Astrocyte of the hippocampus (primary cell): ENCODE measurements at places on chromosomes 1 and 21.

GRCh38 chr1:104785575-104786187 lies 1036.0 kb downstream of the AMY1C start:
- DNase-seq = no peak

- no peak for DNase-seq
Observed at GRCh38 chr1:66271904-66272254, 262.1 kb upstream of the SGIP1 start.

DNA sequence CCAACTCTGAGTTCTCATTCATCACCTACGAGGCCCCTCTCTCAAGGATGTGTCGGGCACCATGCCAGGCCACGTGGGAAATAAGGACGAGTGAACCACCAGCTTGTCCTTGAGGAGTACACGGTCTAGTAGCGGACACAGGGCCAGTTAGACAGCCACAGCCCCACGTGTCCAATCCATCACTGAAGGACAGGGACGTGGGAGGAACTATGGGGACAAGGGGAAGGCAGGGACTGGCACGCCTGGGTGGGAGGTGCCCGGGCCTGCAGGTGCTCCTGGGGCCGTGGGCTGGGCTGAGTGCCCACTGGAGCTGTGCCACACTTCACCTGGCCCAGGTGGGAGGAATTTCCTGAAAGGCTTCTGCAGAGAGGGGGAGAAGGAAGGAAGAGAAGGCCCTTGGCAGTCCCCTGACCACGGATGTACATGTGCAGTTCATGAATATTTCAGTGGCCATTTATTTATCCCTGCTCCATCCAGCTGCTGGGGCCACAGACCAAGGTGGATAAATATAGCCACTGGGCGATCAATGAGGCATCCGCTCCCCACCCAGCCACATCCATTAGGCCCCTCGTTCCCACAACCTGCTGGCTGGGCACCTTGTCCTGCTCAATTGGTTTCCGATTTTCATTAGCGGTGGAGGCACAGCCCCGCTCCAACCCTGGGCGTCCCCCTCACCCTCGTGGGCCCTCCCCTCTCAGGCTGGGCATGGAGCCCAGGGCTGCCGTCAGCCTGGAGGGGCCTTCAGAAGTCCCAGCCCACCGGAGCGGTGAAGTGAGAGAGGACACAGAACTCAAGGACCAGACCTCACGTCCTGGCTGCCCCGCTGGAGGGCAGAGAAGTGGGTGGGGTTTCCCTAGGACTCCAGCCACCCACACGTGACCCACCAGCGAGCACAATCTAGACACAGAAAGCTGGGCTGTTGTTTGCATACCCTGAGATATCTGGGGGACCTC lies 59.5 kb downstream of the CASZ1 start:
- DNase-seq = no peak

DNA sequence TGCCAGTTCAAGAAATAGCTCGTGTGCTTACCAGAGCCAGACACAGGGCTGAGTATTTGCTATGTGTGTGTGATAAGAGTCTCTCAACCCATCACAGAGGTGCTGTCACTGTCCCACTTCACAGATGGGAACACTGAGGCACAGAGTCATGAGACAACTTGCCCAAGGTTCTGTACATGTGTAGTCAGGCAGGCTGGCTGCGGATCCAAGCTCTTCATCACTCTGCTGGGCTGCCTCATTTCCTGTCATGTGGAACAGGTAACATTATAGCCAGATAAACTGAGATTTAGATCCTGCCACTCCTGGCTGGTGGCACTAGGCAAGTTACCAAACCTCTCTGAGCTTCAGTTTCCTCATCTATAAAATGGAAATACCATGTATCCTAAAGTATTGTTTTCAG lies 77.8 kb downstream of the ITPKB start:
- DNase-seq = no peak

DNA sequence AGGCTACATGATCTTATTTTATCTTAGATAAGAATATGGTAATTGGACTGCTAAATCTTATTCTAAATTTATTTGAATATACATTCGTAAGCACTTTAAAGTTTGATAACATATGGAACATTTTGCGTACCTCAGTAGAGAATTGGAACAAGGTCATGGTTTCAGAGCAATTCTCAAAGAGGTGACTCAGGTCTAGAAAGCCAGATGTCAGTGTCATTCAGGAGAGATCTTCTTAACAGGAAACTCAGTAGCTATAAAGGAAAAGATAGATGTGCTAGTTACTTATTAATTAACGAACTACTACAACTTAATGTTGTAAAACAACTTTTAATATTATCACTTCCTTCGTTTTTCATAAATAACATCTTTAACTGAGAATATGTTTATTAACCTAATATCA lies 142.5 kb downstream of the USP25 start:
- no peak for DNase-seq

GRCh38 chr1:203796236-203796605 lies 798 bp downstream of the ZBED6 start:
- DNase-seq = peak; percentile 48

- no peak for DNase-seq
Observed at GRCh38 chr1:200248541-200248940, 161.3 kb downstream of the ZNF281 start.

DNA sequence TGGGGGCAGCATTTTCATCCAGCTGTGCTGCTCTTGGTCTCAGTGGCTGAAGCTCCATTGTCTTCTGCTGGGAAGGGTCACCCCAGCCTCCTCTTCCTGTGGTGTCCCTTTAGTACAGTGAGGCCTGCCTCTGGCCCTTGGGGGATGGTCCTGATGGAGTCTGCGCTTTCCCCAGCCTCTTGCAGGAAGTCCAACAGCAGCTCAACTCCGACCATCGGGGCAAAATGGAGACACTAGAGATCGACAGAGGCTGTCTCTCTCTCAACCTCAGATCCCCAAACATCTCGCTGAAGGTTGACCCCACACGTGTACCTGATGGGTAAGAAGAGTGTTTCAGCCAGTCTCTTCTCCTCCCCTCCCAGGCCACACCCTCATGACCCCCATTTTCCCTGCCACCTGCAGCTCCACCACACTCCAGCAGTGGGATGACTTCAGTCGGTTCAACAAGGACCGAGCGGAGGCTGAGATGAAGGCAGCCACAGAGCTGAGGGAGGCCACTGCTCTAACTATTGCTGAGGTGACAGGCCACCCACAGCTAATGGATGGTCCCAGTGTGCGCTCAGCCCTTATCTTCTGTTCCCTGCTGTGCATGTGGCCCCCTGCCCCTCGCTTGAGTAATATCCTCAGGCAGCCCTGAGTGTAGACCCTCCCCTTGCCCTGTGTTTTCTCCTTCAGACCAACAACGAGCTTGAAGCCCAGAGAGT lies 2.0 kb upstream of the ADPRS start:
- DNase-seq = no peak

DNA sequence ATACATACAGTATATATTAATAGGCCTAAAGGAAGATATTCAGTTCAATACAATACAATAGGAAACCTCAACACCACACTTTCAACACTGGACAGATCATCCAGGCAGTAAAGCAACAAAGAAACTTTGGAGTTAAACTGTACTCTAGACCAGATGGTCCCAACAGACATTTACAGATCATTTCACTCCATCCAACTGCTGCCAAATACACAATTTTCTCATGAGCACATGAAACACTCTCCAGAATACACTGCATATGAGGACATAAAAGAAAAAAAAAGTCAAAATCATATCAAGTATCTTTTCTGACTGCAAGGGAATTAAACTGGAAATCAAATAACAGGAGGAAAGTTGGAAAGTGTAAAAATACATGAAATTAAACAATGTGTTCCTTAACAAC lies 607.5 kb upstream of the BRINP3 start:
- DNase-seq = no peak

DNA sequence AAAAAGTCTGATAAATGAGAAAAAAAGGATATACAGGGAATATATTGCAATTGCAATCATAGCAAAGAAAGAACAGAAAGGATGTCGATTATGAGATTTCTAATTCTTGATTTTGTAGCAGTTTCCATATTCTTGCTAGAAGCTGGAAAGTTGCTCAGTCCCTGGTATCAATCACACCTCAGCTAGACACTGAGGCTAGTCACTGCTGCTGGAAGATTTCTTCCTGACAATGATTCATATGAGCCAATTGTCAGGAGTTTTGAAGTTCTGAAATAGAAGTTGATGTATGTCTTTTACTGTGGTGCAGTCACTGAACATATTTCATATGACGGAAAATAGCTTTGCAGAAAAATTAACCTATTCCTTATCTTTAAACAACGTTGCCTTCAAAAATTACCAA lies 208.4 kb upstream of the C1orf105 start:
- no peak for DNase-seq

DNA sequence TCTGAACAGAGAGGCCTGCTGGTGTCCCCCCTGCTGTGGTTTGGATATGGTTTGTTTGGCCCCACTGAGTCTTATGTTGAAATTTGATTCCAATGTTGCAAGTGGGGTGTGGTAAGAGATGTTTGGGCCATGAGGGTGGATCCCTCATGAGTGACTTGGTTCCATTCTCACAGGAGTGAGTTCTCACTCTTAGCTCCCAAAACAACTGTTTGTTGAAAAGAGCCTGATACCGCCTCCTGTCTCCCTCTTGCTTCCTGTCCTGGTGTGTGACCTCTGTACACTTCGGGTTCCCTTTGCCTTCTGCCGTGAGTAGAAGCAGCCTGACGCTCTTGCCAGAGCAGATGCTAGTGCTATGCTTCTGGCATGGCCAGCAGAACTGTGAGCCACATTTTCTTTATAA lies 60.5 kb downstream of the C21orf91 start:
- no peak for DNase-seq

DNA sequence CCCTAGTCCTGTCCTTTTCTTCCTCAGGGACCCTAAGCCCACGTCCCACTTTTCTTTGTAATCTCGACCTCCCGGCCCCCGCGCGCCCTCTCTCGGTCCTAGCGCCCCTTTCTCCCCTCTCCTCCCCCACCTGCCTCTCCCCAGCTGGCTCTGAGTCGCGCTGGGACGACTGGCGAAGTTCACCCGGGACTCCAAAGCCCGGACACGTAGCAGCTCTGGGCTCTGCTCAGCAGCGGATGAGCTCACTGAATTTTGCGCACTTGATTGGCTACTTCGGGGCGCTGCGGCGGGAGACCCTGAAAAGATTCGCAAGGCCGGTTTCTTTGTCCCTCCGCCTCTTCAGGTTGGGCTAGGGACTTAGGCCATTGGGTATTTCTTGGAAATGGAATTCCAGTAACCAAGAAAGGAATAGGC lies 16.3 kb upstream of the ACKR1 start:
- peak; percentile 65 for DNase-seq

DNA sequence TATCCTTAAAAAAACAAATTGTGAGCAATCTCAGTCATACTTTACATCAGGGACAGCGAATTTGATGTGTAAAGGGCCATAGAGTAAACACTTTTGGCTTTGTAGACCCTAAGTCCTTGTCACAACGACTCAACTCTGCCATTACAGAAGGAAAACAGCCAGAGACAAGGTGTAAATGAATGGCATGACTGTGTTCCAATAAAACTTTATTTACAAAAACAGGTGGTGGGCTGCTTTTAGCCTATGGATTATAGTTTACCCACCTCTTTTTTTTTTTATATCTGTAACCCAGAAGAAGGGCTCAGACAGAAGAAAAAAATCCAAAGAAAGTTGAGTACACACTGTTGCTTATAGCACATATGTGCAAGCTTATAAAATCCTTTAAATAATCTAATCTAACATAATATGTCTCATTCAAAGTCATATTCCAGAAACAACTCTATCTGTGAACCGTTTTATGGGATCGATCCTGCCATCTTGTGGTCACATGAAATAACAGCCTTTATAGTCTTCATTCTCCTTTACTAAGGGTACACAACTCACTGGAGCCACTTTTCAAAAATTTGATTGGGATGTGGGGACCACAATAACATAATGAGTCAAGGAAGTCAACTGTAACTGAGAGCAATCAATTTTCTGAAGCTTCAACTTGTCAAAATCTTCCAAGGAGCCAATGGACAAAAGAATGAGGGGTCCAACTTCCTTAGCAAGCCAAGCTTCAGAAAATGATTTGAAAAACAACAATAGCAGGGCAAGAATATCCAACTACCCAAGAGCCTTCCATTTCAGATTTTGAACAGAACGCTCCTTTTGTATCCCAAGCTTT lies 142.2 kb upstream of the KRTAP19-8 start:
- peak; percentile 66 for DNase-seq

DNA sequence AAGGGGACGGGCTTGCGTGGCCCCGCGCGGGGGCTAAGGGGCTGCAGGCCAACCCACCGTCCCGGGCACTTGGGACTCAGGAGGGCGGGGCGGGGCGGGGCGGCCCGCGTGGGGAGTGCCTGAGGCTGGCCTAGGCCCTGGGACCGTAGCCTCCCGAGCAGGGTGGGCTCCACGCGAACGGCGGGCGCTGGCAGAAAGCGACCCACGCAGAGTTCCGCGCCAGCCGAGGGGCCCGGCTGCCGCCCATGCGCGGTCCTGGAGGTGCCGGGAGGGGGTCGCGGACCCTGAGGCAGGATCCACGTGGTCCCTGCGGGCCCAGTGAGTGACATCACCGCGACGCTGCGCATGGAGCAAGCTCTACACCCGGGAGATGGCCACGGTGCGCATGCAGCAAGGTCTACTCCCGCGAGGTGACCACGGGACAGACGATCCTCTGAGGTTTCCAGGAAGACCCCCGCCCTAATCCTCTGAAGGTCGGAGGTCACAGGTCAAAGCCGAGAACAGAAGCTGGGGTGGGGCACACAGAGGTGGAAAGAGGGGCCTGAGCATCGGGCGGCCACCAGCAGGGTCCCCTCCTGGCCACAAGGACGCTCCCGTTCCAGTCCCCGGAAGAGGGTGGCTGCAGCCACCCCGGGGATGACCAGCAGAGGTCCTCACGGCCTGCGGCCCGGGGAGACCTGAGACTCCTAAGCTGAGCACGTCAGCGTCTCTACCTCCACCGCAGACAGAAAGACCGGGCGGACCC lies 13.5 kb upstream of the SLC19A1 start:
- peak; percentile 89 for DNase-seq

GRCh38 chr1:215479567-215479966 lies 87.5 kb upstream of the KCTD3 start:
- no peak for DNase-seq

- DNase-seq = peak; percentile 52
Observed at GRCh38 chr1:166479052-166479631, 312.3 kb upstream of the FAM78B start.

DNA sequence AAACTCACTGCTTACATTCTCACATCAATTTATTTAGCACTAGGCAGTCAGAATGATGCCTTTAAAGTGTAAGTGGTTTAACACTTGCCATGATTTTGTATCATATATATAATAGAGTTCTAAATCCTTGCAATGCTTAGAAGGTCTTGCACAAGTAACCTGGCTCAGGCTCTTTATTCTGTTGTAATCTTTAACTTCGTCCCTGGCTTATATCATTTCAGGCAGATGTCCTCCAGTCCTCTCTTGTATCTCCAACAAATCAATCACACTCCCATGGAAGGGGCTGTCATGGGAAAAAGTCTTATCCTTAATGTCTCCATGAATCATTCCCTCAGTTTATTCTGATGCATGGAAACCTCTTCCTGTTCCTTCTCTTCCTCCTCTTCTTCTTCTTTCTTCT lies 841.6 kb upstream of the B3GALT2 start:
- DNase-seq = no peak

- peak; percentile 21 for DNase-seq
Observed at GRCh38 chr1:150366416-150367296, 2.7 kb downstream of the RPRD2 start.
